ENCODE measurements at places on chromosomes 7 and 10.

DNA sequence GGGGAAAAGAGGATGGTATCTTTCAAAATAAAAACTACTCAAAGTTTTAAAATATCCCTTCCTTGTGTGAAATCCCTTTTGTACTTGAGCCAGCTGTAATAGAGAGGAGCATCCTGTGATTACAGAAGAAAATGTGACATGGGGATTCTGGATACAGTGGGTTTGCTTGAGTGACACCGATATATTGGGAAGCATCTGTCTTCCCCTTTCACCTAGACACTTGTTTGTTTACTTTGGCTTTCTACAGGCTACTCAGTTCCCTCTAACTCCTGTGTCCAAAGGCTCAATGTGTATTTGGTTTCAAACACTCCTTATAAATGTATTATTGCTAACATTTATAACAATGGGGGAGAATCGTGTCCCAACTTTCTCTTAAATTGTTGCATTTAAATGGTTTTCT is 24.4 kb downstream of the CPED1 start:
- DNase-seq = no peak

DNA sequence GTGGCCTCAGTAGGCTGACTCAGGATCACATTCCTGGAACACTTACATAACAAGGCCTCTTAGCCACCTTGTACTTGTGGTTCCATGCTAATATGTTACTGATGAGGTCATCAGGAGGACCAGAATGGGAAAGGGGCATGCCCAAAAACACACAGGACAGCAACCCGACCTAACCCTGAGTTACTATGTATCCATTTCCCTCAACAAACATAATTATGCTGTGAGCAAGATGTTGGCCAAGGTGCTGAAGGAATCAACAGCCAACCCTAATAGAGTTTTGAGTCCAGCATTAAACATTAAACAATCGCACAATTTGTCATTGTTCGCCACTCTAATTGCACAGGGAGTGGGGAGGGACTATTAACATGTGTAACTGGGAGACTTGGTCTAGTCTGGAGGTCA is 129.4 kb downstream of the PLPP4 start:
- DNase-seq = no peak

- DNase-seq = peak; percentile 98
Observed at GRCh38 chr7:139731802-139732470, 45.9 kb downstream of the HIPK2 start.

DNA sequence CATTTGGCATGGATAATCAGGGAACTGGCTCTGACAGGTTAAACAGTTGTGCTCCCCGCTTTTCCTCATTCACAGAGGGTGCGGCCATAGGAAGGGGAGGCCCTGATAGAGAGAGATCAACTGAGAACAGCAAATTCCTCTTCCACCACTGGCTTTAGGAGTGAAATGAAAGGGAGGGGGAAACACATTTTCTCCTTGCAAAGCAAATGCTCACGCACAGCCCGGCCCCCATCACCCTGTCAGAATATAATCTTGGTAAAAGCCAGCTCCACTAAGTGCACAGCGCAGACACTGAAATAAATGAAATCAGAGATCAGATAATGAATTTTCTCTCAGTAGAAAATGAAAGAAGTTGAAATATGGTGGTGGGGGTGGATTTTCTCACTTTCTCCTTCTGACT is 187.2 kb downstream of the GLI3 start:
- no peak for DNase-seq

DNA sequence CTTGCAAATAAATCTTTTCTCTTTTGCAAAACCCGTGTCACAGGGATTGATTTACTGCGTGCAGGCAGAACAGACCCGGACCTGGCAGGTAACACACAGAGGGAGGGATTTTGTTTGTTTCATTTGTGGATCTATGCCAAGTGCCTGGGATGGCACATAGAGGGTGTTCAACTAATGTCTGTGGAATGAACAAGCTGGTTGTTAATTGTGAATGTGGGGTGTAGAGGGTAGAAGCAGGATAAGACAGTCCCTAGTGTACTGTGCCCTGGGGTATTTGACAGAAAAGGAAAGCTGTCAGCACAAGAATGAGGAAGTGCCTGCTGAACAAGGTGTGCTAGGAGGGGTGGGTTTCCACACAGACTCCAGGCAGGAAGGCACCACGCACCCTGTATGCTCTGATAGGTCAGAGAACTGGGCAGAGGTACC is 331.8 kb downstream of the CALN1 start:
- DNase-seq = no peak

DNA sequence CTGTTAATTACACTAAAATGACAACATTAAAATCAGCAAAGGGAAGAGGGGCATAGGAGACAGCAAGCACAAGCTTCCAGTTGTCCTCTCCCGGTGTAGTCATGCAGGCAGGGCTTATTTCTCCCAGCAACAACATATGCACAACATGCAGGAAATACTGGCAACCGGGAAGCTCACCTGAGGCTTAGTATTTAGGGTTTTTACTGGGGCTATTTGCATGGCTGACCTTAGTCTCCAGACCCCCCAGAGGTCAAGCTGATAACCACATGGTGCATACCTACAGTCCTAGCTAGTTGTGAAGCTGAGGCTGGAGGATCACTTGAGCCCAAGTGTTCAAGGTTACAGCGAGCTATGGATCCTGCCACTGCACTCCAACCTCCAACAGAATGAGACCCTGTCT is 12.8 kb upstream of the JMJD1C start:
- no peak for DNase-seq

DNA sequence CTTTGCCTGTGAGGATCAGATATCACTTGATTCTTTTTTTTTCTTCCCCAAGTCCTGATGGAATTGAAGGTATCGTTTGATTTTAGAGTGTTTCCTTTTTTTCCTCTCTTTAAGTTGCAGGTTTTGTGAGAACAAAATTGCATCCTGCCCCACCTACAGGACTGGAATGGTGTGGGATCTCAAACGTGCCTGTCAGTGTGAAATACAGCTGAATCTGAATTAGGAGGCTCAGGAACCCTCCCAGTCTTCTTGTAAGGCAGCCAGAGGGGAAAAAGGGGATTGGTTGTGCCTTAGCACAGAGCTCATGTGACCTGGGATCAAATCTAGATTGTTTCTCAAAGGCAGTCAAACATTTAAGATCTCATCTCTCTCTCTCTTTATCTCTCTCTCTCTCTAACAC is 32.7 kb upstream of the KLHL7 start:
- no peak for DNase-seq

GRCh38 chr10:125976960-125977605 is 80.7 kb downstream of the FANK1 start:
- no peak for DNase-seq
